Inflammatory macrophage treated with lipopolysaccharide for 4 hours (primary cell): ENCODE measurements at places on chromosomes 16 and 17.

DNA sequence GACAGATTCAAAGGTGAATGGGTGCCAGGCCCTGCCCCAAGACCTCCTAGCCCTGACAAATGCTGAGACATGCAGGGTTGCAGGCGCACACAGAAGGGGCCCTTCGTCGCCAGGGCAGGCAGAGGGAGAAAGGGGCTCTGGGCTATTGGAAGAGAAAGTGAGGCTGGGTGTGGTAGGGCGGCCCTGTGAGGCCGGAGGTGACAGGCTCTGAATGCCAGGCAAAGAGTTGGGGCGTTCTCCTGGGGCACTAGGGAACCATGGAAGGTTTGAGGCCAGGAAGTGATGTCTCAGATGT is 26.4 kb upstream of the NXPH3 start:
- no peak for DNase-seq

GRCh38 chr16:28540346-28540745 is 1.6 kb upstream of the NUPR1 start:
- peak; percentile 73 for DNase-seq

GRCh38 chr16:12258861-12259645 is 282.5 kb downstream of the SNX29 start:
- DNase-seq: no peak

- no peak for DNase-seq
These were observed 15.4 kb downstream of the CD7 start for GRCh38 chr17:82301916-82302567.

DNA sequence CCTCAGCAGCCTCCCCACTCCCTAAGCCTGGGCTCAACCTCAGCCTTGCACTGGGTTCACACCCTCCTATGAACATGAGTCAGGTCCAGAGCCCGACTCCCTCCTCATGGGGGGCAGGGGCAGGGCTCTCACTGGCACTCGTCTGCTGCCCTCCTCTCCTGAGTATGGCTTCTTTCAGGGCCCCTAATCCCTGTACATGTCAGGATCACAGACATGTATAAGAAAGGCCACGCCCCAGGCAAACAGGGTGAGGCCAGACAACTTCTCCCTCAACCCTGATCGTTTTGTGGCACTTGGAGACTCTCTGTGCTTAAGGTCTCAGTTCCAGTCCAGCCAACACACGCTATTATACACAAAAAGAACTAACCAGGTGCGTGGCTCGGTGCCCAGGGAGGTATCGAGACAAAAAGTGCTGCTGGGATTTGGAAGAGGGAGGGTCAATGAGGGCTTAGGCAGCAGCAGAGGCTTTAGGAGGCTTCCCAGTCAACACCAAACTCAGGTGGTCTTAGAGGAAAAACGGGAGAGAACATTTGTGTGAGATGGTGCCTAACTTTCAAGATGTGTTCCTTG is 45.2 kb downstream of the CMTM3 start:
- DNase-seq: no peak

DNA sequence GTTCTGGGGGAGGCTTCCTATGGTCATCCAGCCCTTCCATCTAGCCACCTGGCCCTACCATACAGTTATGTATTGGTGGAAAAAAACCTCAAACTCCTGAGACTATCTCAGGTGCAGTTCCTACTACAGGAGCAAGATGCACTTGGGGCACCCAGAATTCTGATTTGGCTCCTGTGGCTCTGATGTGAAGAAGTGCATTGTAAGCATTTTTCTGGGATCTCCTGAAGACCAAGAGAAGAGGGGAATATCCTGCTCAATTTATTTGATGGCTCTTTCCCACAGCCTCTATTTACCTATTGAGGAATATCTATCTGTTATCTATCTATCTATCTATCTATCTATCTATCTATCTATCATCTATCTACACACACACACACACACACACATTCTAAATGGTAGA is 1981.5 kb downstream of the TP53TG3F start:
- DNase-seq: no peak
